M059J (cell line): ENCODE measurements at places on chromosomes 16 and 17. TPM values are rescaled to one million over a fixed set of nuclear protein-coding genes. Genes with fewer than 3 reads are reported as not detected.

Gene FBXW10B
- 0.30 TPM in 1 of 2 replicates, not detected in the other for total RNA-seq

Gene ZP2
- not detected in 2 replicates for total RNA-seq

Gene TBC1D3E
- total RNA-seq: not detected in 2 replicates

Gene TAC4
- not detected in 2 replicates for total RNA-seq

Gene CDH1
- total RNA-seq: 0.05 TPM in 1 of 2 replicates, not detected in the other

Gene HCRT
- not detected in 2 replicates for total RNA-seq

Gene ZFHX3
- 1.3 and 3.2 TPM in 2 replicates for total RNA-seq

Gene VEZF1
- total RNA-seq: 62.4 and 63.3 TPM in 2 replicates

Gene HS3ST3A1
- 1.8 and 3.6 TPM in 2 replicates for total RNA-seq

Gene CACNA1H
- total RNA-seq: 0.02 TPM in 1 of 2 replicates, not detected in the other

Gene TRPV3
- total RNA-seq: 0.66 and 1.4 TPM in 2 replicates

Gene BEAN1
- not detected in 2 replicates for total RNA-seq

Gene CCL3
- total RNA-seq: not detected in 2 replicates

Gene DPEP3
- total RNA-seq: not detected in 2 replicates

Gene PIRT
- total RNA-seq: not detected in 2 replicates

Gene CDH8
- total RNA-seq: 0.59 and 1.7 TPM in 2 replicates

Gene NPIPB6
- total RNA-seq: 0.07 and 0.42 TPM in 2 replicates

Gene CIITA
- 0.71 and 1.0 TPM in 2 replicates for total RNA-seq

Gene ALOX12
- not detected in 2 replicates for total RNA-seq

Gene KCNH6
- not detected in 2 replicates for total RNA-seq
